ENCODE measurements at places on chromosomes 3 and 15.

DNA sequence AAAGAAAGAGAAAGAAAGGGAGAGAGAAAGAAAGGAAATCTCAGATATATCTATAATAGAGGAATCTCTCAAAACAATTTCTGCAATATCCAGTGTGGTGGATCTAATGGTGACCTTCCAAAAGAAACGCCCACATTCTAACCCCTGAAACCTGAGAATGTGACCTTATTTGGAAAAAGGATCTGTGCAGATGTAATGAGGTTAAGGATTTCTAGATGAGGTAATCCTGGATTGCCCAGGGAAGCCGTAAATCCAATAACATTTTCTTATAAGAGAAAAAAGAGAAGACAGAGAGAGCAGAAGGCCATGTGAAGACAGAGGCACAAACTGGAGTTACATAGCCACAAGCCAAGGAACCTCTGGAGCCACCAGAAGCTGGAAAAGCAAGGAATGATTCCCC lies 307.6 kb downstream of the ZBTB20 start:
- no peak for DNase-seq

GRCh38 chr3:11551036-11551435 lies 92.7 kb downstream of the VGLL4 start:
- no peak for DNase-seq

DNA sequence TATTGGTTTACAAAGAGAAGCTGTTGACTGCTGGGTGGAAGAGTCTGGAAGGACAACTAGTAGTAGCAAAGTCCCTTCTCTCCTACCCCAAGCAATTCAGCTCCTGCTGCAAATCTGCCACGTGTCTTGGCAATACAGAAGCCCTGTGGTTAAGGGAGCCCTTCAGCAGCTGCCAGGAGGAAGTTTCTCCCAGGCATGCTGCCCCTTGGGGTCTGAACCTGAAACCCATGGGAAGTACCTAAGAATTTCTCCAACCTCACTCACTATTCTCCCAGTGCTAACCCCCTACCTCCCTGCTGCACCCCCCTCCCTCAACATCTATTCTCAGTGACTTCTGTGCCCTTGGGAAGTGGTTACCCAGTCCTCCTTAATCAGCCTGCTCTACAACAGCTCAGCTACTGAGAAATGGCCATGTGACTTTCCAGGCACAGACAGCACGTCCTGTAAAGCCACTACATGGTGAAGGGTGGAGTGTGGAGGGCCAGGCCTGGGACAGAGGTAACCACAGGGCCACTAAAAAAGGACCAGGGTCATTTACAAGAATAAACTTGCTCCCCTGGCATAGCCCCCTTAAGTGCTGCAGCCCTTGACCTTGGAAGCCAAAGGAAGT lies 316.6 kb downstream of the NTRK3 start:
- DNase-seq = no peak

DNA sequence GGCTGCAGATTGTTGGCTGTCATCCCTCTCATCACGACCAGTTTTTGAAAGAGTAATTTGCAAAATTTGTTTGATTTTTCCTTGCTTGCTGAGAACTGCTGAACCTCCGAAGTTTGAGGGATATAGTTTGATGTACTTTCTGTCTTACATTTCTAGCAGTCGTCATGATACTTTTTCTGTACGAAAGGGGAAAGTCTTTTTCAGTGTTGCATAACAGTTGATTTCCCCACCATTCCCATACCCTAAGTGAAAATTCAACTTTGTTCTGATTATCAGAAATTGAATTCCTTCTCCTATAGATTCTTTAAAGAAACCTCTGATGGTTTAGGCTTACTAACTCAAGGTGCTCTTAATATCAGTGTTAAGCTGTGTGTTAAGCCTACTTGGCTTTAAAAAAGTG lies 1.6 kb downstream of the PDE8A start:
- no peak for DNase-seq

- no peak for DNase-seq
These were observed 41.6 kb downstream of the TRANK1 start for GRCh38 chr3:36903119-36903882.

GRCh38 chr15:76258460-76258859 lies 52.8 kb downstream of the ETFA start:
- DNase-seq = no peak

GRCh38 chr3:126535636-126536035 lies 11.7 kb downstream of the CHST13 start:
- no peak for DNase-seq

GRCh38 chr3:123751433-123751832 lies 132.7 kb downstream of the MYLK start:
- DNase-seq = no peak

DNA sequence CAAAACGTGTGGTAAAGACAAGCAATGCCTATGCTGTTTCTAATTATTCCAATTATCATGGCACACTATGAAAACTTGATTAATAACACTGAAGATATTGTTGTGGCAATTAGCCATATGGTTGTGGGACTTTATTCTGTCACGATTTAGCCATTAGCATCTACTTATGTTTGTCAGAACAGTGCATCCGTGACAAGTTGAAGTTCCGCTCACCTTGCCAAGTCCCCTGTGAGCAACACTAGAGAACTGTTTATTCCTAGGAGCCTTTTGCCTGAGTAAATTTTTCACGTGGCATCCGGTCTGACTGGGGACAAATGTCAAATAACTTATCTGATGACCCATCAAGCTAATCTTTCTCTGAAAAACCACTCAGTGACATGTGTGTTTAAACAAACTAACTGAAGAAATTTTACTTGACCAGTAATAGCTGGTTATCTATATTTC lies 403.3 kb downstream of the TBC1D5 start:
- no peak for DNase-seq

GRCh38 chr15:100168787-100169186 lies 173.0 kb downstream of the ADAMTS17 start:
- no peak for DNase-seq

DNA sequence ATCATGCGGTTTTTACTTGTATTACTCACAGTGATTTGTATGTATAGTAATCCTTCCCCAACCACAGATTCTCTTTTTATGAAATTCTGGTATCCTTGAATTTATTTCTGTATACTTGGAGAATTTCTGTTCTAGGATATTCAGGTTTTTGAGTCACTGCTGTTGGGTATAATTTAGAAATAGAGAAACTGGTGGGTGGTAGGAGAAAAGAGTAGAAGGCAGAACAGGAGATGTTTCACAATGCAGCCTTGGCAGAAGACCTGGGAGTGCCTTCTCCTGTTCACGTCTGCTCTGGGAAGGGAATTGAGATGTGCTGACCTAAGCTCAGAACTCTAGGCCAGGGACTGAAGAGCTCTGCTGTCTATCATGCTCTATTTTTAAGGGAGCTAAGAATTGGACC lies 193.6 kb downstream of the EPHB1 start:
- no peak for DNase-seq

DNA sequence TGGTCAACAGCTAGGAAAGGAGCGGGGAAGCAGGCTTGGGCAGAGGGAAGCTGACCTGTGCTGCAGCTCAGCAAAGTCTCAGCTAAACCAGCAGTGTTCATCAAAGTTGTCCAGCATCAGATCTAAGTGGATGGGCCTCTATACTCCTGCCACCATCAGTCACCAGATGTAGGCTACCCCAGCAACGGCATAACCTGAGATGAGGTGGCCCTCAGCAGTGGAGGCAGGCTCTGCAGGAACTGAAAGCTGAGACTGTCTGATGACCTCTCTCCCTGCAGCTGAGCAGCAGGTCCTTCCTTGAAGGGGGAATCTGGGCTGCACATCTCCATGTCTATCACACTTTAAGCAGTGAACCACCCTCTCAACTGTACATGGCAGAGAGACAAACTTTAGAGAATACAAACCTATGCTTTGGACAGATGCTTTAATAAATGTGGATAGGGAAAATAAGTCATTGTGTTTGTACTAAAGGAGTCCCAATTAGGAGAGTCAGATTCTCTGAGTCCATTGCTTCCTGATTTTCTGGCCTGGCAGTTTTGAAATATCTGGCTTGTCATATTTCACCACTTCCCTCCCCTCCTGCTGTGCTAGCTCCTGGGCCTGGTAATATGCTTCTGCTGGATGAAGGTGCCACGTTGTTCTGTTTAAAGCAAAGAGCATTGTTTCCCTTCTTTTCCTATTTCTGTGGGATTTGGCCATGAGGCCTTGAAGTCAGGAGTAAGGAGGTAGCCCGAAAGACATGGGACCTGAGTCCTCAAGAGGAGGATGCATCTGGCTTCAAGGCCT lies 11.1 kb upstream of the PSTPIP1 start:
- no peak for DNase-seq

- no peak for DNase-seq
These were observed 36.2 kb upstream of the MGLL start for GRCh38 chr3:127858521-127858920.

- no peak for DNase-seq
These were observed 143.4 kb upstream of the HES1 start for GRCh38 chr3:193992425-193993037.

DNA sequence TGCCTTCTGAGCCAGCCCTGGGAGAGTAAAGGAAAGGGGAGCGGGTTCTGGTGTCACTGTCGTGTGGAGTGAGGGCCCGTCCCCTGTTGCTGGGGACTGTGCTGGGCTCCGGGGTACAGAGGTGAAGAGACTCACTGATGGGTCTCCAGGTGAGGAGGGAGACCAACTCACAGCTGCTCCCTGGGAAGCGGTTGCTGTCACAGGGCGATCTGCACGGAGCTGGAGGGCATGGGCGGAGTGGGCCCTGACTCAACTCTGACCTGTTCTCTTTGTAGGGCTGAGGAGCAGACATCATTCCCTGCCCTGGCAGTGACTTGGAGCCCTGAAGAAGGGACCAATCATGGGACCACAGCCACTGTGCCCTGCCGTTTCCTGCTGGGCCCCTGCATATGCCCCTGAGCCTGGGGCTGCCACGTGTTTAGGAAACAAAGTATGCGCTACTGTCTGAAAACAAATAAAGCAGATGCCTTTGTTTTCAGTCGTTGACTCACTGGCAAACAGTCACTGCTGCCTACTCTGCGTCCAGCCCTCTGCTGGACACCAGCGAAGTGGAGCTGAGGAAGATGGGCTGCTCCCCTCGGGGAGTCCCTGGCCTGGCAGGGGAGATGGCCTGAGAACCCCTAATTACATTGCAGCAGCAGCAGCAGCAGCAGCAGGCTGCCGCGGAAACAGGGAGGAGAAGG lies 22.9 kb upstream of the PLXNA1 start:
- no peak for DNase-seq

GRCh38 chr3:88307666-88308065 lies 157.9 kb downstream of the C3orf38 start:
- DNase-seq = no peak

DNA sequence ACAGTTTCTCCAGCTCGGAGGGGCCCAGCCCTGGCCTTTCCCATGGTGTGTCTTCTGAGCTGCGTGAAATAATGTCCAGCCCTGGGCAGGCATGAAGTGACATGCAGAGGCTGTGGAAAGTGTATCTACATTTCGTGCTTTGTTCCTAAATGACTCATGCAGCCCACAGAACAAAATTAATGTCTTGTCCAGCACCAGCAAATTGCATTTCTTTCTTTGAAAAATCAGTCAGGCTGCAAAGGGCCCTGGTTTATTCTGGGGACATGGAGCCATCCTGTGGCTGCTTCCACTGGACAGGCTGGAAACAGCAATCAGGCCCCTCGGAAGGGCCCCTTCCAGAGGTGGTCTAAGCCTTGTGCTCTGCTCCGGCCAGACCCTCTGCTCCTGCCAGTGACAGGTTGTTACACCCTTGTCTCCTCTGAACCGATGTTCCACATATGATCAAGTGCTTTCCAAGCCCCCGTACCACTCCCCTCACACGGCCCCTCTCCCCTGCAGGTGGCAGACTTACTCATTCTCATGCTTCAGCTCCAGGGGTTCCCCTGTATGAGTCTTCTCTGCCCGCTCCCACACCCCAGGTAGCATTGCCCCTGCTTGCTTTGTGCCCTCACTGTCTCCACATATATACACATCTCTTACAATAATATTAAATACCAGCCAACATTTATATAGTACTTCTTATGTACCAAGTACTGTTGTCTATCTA lies 33.7 kb downstream of the CRYGS start:
- no peak for DNase-seq

GRCh38 chr3:50302095-50303012 lies 1.0 kb downstream of the HYAL1 start:
- DNase-seq = no peak

GRCh38 chr15:63048776-63049665 lies 6.5 kb downstream of the TPM1 start:
- DNase-seq = no peak

- DNase-seq = no peak
These were observed 117.8 kb downstream of the DOCK3 start for GRCh38 chr3:50792568-50792967.

DNA sequence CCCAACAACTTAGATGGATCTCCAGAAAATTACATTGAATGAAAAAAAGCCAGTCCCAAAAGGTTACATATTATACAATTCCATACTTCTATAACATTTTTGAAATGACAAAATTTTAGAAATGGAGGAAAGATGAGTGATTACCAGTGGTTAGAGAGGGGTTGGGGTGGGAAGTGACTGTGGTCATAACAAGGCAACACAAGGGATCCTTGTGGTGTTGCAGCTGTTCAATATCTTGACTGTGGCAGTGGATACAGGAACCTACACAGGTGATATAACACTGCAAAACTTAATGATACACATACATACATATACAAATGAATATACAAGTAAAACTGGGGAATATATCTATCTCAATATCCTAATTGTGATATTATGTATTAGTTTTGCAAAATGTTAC lies 9.6 kb downstream of the GOLGB1 start:
- DNase-seq = no peak

DNA sequence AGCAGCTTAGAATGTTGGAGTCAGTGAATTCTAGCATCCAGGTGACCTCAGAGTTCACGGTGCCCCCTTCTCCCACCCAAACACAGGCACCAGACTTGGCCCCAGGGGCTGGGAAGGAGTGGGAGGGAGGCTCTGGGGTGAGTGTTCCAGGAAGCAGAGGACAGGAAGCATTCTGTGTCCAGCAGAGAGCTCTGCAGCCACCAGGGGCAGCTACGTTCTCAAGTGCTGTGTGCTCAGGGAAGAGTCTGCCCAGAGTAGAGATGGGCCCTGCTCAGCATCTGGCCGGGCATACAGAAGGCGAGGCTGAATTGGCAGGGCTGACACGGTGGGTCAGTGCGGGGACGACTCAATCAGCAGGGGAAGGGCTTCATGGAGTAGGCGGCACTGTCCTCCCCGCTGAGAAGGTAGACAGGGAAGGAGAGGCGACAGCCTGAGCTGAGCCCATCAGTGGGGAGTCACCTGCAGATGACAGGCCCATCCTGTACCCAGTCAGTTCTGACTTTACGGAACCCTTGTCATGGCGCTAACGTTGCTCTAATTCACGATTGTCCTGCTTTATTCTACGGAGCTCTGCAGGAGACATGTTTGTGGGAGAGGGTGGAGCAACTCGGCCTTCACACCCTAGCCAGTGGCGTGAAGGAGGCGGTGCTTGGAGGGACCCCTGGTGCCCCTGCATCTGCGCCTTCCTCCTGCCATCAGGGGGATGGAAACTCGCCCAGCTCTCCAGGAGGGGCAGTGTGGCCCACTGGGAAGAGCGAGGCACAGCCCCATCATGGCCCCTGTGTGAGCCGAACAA lies 82.2 kb downstream of the C3orf70 start:
- DNase-seq = no peak

- DNase-seq = no peak
These were observed 275.6 kb upstream of the PROK2 start for GRCh38 chr3:72060447-72061034.

GRCh38 chr3:81689617-81690016 lies 71.8 kb downstream of the GBE1 start:
- no peak for DNase-seq
